ENCODE measurements at places on chromosomes 5 and 9.

DNA sequence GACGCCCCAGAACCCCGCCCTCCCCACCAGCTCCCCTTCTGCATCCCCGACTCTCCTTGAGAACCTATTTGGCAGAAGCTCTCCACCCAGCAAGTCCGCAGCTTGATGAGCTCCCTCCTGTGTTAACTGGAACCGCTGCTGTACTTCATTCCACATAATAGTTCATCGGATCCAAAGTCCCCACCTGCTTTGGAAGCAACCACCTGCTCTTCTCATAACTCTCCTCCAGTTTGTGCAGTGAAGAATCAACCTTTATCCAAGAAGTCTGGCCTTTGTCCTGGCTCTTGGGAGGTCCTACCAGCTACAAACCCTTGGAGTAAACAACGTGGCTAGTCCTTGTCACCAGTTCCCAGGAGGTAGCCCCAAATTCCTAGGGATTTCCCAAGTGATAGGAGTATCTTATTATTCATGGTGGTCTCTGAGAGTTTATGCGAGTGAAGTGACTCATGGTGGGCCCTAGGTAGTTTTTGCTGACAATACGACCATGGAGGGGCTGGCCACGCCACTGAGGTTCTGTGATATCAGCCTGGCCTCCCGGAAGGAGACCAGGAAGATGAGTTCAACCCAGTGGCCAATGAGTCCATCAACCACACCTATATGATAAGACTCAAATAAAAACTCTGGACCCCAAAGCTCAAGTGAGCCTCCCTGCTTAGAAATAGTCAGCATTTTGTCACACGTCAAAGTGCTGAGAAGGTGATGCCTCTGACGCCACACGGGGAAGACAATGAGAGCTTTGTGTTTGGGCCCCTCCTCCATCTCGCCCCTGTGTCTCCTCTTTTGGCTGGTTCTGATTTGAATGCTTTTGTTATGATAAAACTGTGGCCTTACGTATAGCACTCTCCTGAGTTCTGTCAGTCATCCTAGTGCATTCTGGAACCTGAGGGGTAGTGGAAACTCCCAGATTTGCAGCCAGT, 3.6 kb upstream of the IL4 start:
- DNase-seq = no peak

DNA sequence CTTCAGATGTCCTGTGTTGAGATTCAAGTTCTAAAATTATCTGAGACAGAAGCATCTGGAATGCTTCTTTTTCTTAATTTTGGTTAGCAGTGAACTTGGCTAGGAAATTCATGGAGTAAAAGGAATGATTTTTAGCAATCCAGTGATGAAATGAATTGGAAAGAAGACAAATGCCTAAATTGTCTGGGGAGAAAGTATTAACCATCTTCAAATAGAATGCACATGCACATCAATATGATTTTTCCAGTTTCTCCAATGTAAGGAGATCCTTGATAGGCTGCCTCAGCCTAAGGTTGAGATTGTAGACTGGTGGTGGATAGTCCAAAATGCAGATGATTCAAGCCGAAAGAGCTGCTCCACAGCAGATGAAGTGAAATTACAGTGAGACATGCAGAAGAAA, 106.7 kb downstream of the PCSK5 start:
- no peak for DNase-seq

- no peak for DNase-seq
These were observed 165.1 kb downstream of the CAAP1 start for GRCh38 chr9:26727471-26727870.

DNA sequence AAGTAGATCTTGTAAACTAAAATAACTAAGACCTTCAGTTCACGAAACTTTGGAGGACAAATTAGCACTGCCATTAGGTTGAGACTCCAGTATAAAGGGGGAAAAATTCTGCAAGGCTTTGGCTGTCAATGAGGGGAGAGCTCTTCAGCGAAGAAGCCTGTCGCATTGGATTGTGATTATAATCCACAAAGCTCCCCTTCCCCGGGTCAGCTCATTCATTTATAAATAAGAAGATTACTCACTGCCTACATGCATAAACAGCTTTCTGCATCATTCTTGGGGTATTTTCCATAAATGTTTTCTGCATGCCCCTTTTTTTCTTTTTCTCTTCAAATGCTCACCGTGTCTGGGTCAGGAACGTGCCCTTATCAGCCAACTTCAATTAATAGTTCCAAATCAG, 196.7 kb downstream of the EBF1 start:
- DNase-seq = no peak

GRCh38 chr5:33067291-33067690, 356.2 kb downstream of the NPR3 start:
- DNase-seq = peak; percentile 47

Data from ELR (cell line).